ENCODE measurements at places on chromosomes 6 and 20.

DNA sequence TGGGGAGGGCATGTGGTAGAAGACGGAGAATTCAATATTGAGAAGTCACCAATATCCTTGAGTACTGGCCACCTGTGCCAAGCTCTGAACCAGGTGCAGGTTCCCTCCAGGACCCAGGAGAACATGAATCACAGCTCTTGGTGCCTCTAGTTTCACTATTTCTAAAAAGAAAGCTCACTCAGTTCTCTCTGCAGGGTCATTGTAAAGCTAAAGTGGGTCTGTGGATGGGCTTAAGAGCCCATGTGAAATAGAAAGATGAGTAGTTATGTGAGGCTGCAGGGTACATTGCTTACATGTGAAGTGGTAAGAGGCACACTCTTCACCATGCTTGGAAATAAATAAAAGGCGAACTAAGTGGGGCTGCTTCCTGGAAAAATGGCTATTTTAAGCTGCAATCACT lies 43.6 kb downstream of the ZNF831 start:
- DNase-seq = no peak

GRCh38 chr6:100175814-100176310 lies 181.8 kb upstream of the MCHR2 start:
- DNase-seq = no peak

- DNase-seq = no peak
Observed at GRCh38 chr6:169170583-169170955, 83.1 kb downstream of the THBS2 start.

GRCh38 chr6:127564761-127565160 lies 12.2 kb upstream of the C6orf58 start:
- DNase-seq = no peak

DNA sequence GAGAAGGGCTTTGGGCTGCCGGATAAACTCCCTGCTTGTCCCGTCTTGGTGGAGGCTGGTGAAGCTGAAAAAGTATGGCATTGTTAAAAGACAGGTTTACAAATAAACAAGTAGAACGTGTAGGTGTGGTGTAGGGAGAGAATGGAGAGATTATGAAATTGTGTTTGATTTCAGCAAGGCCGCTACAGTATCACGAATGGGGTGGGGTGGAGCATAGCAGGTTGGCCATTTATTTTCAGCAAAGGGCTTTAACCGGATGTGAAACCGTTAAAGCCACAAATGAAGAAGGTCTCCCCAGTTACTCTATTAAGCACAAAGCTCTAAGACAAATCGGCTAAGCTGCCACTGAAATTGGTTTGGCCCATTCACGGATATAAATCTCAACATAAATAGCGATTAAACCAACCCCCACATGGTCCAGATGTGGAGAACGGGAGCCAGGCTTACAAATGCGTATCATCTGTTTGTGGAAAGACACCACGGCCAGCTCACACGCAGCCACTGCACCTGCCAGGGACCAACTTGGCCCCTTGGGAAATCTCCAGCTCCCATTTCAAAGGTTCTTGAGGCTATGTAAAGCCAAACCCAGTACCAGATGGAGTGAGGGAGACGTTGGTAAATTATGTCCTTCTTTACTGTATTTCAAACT lies 94.0 kb downstream of the ZMYND8 start:
- no peak for DNase-seq

DNA sequence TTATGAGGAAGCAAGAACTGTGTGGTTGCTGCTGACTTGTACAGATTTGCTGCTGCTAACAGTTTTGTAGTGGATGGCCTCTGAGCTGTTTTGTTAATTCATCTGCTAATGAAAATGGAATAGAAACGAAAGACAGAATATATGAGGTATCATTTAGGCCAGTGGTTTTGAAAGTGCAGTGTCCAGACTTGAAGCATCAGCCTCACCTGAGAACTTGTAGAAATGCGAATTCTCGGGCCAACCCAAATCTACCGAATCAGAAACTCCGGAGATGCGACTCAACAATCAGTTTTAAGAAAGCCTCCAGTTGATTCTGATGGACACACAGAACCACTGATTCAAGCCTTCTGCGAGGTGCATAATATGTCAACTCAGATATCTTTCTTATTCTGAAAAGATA lies 62.5 kb downstream of the CAP2 start:
- DNase-seq = no peak

GRCh38 chr6:3196770-3197169 lies 30.7 kb downstream of the TUBB2B start:
- no peak for DNase-seq

Data from CD4-positive, alpha-beta T cell treated with Interleukin-4 for 4 hours (primary cell).